ENCODE measurements at places on chromosomes 1 and 21.

DNA sequence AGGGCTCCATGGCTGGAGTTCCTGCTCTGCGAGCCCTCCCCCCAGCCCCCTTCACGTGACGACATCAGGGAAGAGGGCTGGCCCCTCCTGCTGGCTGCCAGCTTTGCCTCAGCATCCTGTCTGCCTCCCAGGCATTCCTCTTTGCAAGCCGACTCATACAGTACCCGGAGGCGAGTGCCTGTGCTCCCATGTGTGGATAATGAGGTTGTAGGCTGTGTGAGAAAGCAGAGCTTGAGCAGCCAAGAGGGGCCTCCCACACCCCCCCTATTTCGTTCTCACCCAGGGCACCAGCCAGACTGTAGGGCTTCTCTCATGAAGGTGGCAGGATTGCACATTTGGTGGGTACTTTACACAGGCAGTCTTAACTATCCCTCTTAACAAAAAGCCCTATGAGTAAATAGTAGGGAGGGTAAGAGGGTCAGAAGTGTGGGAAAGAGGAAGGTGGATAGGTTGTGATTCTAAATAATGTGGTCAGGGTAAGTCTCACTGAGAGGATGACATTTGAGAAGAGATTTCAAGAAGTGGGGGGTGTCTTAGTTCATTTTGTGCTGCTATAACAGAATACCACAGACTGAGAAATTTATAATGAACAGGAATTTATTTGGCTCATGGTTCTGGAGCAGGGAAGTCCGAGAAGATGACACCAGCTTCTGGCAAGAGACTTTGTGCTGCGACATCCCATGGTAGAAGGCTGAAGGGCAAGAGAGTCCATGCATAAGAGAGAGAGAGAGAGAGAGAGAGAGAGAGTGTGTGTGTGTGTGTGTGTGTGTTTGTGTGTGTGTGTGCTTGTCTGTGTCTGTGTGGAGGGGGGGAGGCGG is 113.5 kb downstream of the OMA1 start:
- no peak for DNase-seq

- no peak for DNase-seq
These were observed 569 bp downstream of the RCAN3 start for GRCh38 chr1:24503059-24503751.

DNA sequence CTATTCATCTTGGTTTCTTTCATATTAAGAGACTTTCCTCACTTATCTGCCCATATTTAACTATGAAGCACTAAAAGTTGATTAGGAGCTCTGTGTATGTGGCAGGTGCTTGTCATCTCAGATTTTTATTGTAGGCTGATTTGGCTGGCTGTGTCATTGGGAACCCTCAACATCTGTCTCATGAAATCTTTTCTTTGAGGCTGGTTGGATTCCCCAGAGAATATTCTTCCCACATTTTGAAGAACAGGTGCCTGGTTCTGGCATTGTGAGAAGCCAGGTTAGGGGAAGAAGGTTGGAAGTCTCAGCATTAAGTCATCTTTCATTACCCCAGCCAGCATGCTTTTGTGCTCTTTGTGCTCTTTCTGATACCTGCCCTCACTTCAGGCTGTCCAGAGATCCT is 37.1 kb downstream of the EEIG2 start:
- DNase-seq = no peak

- no peak for DNase-seq
These were observed 23.6 kb upstream of the SLC19A2 start for GRCh38 chr1:169509354-169509753.
